Activated CD8-positive, alpha-beta T cell treated with anti-CD3 and anti-CD28 coated beads for 36 hours (primary cell): ENCODE measurements at places on chromosomes 1 and 21. TPM values are rescaled to one million over a fixed set of nuclear protein-coding genes. Genes with fewer than 3 reads are reported as not detected.

Gene SLC2A5
- not detected for total RNA-seq

Gene ANGPTL3
- total RNA-seq = not detected

Gene PHLDA3
- 6.2 TPM for total RNA-seq

Gene OLFML2B
- not detected for total RNA-seq

Gene GNAT2
- total RNA-seq = 0.81 TPM

Gene UBASH3A
- total RNA-seq = 48.7 TPM

Gene GLMN
- 16.8 TPM for total RNA-seq

Gene LRRC71
- total RNA-seq = not detected

DNA sequence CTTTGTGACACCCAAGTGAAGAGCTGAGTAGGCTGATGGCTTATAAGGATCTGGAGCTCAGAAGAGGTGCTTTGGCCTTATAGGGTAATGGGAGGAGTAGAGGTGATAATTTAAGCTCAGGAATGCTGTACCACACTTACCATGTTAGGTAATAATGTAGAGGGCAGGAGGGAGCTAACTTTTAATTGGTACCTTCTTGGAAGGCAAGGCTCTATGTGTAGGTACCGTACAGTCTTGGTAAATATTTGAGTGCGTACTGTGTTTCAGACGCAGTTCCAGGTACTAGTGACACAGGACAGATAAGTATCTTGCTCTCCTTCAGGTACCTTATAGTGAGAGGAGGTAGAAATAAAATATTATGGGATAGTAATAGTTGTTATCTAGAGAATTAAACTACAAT, 16.8 kb downstream of the CAMSAP2 start:
- no peaks in the 10 kb centered on the region for H3K36me3 ChIP-seq
- no peak overlapping the region for H3K4me3 ChIP-seq
- H3K27me3 ChIP-seq = no peaks in the 10 kb centered on the region
- peaks cover 5% of the 10 kb centered on the region for H3K4me1 ChIP-seq

- H3K36me3 ChIP-seq = no peaks in the 10 kb centered on the region
- H3K4me3 ChIP-seq = no peak overlapping the region
- DNase-seq = no peak
- no peak overlapping the region for H3K27ac ChIP-seq
These were observed 124.5 kb downstream of the TBX15 start for GRCh38 chr1:118863688-118864087.

GRCh38 chr1:22788254-22788661, 77.6 kb downstream of the EPHB2 start:
- peaks cover 3% of the 10 kb centered on the region for H3K27me3 ChIP-seq
- H3K27ac ChIP-seq = no peak overlapping the region
- H3K36me3 ChIP-seq = no peaks in the 10 kb centered on the region
- H3K4me1 ChIP-seq = no peaks in the 10 kb centered on the region

- H3K36me3 ChIP-seq = no peaks in the 10 kb centered on the region
- H3K4me1 ChIP-seq = no peaks in the 10 kb centered on the region
- DNase-seq = no peak
- H3K27me3 ChIP-seq = no peaks in the 10 kb centered on the region
- no peak overlapping the region for H3K27ac ChIP-seq
These were observed 178.1 kb upstream of the PBX1 start for GRCh38 chr1:164380893-164381292.

- H3K36me3 ChIP-seq = no peaks in the 10 kb centered on the region
- no peak overlapping the region for H3K27ac ChIP-seq
- H3K4me3 ChIP-seq = no peak overlapping the region
- no peak for DNase-seq
These were observed 246.4 kb upstream of the HOOK1 start for GRCh38 chr1:59568158-59568935.

DNA sequence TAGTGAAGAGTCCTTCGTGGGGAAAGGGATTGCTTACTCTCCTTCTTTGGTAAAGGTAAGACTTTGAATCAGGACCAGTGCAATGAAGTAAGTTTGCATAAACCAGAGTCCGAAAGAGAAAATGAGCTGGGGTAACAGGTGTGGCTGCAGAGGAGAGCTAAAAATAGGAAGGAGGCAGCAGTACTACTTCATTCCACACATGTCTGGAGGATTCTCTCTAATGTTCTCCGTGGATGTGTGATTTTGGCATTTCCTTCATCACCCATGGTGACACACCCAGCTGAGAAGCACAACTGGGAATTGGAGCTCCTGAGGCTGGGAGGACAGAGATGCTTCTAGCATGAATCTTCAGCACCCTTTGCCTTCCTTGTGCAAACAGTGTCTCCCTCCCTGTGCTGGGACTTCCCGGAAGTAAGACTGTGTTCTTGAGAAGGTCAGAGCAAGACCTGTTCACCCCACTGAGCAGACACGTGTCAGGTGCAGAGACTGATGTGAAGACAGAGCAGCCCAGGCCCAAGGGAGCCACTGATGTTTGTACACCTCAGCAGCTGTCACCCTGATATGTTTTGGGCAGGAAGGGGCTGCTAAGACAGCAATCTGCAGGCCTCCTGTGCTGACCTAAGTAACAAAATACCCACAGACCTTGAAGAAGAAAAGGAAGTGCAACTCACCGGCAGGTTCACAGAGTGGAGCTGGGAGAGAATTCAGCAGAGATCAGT, 13.3 kb downstream of the FCRL1 start:
- peaks cover 12% of the 10 kb centered on the region for H3K27me3 ChIP-seq
- H3K36me3 ChIP-seq = no peaks in the 10 kb centered on the region
- no peak overlapping the region for H3K27ac ChIP-seq

DNA sequence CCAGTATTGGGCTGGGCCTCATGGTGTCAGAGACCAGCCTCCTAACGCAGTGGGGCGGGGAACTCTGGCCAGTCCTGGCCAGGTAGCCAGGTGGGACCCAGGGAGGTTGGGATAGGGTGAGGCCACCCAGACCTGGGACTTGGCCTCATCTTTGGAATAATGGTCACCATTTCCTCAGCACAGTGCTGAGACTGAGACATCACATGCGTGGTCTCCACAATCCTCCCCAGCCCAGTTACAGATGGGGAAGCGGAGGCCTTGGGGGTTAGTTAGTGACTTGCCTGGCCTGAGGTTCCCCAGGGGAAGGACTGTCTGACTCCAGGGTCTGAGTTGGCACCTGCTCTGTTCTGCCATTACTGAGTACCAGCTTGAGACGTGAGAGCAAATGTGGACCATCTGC, 77.9 kb upstream of the CASZ1 start:
- H3K4me1 ChIP-seq = no peaks in the 10 kb centered on the region
- H3K27me3 ChIP-seq = peaks cover 18% of the 10 kb centered on the region
- DNase-seq = no peak
- no peaks in the 10 kb centered on the region for H3K36me3 ChIP-seq
- no peak overlapping the region for H3K4me3 ChIP-seq
- H3K27ac ChIP-seq = no peak overlapping the region

DNA sequence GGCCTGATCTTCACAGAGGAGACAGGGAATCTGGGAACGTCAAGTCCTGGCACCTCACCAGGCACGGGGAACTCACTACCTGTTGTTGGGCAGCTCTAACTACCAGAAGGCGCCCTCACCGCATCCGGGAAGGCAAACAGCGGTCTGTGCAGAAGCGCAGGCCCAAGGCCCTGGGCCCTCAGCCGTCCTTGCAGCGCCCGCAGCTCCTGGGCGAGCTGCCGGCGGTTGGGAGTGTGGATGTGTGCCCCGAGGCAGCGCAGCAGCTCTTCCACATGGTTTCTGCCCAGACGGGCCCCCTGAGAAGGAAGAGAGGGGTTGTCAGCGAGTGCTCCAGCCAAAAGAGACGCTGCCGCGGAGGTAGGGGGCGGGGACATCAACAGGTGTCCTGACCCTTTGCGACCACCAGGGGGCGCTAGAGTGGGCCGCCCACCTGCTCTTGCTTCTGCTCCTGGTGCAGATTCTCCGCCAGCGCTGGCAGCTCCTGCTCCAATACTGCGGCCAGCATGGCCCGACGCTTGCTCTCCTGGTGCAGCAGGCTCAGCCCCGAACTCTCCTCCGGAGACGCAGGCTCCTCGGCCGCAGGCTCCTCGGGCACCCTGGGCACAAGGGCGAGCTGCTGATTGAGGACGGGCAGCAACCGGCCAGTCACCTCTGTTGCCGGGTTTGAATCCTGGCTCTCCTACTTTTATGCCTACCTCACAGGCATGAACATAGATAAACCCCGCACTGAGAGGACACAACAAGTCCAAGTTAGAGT, 9.3 kb downstream of the MAP3K6 start:
- peak overlapping the region; percentile 90 for H3K27ac ChIP-seq
- peaks cover 44% of the 10 kb centered on the region for H3K4me1 ChIP-seq
- DNase-seq = peak; percentile 89
- peaks cover 2% of the 10 kb centered on the region for H3K27me3 ChIP-seq
- H3K4me3 ChIP-seq = peak overlapping the region; percentile 75
- H3K36me3 ChIP-seq = peaks cover 2% of the 10 kb centered on the region

DNA sequence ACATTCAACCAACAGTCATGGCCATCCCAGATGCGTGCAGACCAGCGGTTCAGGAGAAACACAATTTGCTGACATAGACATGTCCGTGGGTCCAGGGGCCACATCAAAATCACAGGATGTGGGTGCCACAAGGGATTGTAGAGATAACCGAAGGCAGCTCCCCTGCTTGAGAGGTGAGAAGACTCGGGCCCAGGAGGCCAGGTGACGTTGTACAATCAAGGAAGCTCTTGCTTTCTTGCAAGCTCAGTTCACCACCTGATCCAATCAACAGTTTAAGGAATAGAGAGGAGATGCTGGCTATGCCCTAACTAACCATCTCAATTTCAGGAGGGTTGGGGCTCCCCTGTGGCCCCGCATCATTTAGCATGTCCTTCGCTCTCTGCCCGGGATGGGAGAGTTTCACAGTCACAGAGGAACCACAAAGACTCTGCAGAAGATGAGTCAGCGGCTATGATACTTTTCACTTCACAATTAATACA, 19.5 kb downstream of the UBASH3A start:
- H3K4me1 ChIP-seq = peaks cover 91% of the 10 kb centered on the region
- peak overlapping the region; percentile 93 for H3K27ac ChIP-seq
- peak overlapping the region; percentile 74 for H3K4me3 ChIP-seq

- peaks cover 2% of the 10 kb centered on the region for H3K36me3 ChIP-seq
- no peak overlapping the region for H3K4me3 ChIP-seq
- peaks cover 4% of the 10 kb centered on the region for H3K4me1 ChIP-seq
- H3K27ac ChIP-seq = peak overlapping the region; percentile 78
- no peak for DNase-seq
These were observed 61.7 kb downstream of the ITSN1 start for GRCh38 chr21:33703750-33704606.

- peaks cover 11% of the 10 kb centered on the region for H3K27me3 ChIP-seq
- H3K27ac ChIP-seq = no peak overlapping the region
- peaks cover 2% of the 10 kb centered on the region for H3K36me3 ChIP-seq
- H3K4me3 ChIP-seq = no peak overlapping the region
- peaks cover 13% of the 10 kb centered on the region for H3K4me1 ChIP-seq
These were observed 89.3 kb upstream of the AKT3 start for GRCh38 chr1:243939167-243939848.

DNA sequence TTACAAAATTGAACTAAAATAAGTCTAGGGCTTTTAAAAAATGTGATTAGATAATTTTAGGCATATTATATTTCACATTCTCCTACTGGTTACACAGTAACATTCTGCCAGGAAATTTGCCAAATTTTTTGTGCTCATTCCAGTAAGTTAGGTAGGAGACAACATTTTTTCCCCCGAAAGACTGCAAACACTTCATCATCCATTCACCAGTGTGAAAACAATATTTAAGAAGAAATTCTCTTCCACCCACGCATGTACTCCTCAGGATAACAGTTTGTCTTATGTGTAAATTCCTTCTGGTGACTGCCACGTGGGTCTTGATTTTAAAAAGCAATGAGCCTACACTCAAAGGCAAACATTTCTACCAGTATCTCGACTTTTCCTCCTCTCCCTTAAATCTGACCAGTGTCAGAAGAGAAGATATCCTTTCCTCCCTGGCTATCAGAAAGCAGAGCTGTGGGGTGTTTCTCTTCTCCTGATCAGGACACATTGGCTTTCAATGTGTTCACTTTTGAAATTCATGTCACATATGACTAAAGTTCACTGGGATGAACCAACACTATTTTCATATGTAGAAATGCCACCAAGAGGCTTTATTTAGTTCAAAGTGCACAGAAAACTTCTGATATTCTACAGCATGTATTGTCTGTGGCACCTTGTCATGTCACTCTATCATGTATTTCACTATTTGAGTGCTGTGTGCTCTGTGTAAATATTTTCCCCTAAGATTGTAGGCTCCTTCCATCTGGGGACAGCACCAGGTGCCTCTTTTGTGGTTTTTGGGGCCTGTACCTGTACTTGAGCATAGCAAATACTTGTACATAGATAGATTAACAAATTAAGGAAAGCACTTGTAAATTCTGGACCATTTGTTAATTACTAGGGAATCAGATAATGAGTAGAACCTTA, 38.6 kb downstream of the LHX9 start:
- DNase-seq = peak; percentile 42
- peaks cover 2% of the 10 kb centered on the region for H3K27me3 ChIP-seq
- H3K4me1 ChIP-seq = peaks cover 23% of the 10 kb centered on the region
- peak overlapping the region; percentile 53 for H3K27ac ChIP-seq
- H3K36me3 ChIP-seq = peaks cover 4% of the 10 kb centered on the region
- no peak overlapping the region for H3K4me3 ChIP-seq

DNA sequence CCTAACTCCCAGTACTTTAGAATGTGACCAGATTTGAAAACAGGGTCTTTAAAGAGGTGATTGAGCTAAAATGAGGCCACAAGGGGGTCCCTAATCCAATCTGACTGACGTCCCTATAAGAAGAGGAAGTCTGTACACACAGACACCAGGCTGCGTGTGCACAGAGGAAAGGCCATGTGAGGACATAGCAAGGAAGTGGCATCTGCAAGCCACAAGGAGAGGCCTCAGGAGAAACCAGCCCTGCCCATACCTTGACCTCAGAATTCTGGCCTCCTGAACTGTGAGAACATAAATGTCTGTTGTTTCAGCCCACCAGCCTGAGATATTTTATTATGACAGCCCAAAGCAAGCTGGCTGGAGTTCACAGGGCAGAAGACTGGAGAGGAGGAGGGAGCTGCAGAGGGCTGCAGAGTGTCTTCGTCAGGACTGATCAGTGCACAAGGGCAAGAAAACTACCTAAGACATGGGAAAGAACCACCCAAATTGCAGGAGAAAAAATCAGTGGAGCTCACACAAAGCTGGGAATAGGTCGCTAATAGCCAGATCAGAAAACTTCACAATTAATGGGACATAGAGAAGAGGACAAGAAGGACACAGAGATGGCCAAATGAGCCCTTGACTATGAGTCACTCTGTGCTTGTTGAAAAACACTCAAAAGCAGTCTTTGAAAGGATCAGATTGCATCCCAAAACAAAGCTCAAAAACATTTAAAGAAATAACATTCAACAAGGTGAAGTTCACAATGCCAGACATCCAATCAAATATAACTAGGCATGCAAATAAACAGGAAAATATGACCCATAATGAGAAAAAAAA, 14.1 kb upstream of the WNT9A start:
- no peak overlapping the region for H3K4me3 ChIP-seq
- DNase-seq = no peak
- H3K4me1 ChIP-seq = no peaks in the 10 kb centered on the region
- H3K27ac ChIP-seq = no peak overlapping the region

GRCh38 chr1:145845144-145845513, 301 bp upstream of the NUDT17 start:
- H3K27ac ChIP-seq = no peak overlapping the region
- H3K4me3 ChIP-seq = no peak overlapping the region
- H3K27me3 ChIP-seq = no peaks in the 10 kb centered on the region
- DNase-seq = no peak

GRCh38 chr1:244114892-244115291, 63.8 kb downstream of the ZBTB18 start:
- no peaks in the 10 kb centered on the region for H3K4me1 ChIP-seq
- DNase-seq = no peak
- H3K27ac ChIP-seq = no peak overlapping the region
- no peaks in the 10 kb centered on the region for H3K27me3 ChIP-seq

GRCh38 chr21:46017148-46017547, 35.6 kb downstream of the COL6A1 start:
- peaks cover 44% of the 10 kb centered on the region for H3K27me3 ChIP-seq
- no peak overlapping the region for H3K4me3 ChIP-seq
- no peaks in the 10 kb centered on the region for H3K36me3 ChIP-seq
- no peak overlapping the region for H3K27ac ChIP-seq
- DNase-seq = peak; percentile 7
